ENCODE measurements at places on chromosomes 7 and 10. TPM values are rescaled to one million over a fixed set of nuclear protein-coding genes. Genes with fewer than 3 reads are reported as not detected.

The TNS3 gene
- 4.1 TPM for total RNA-seq

The VWDE gene
- total RNA-seq, result 1.6 TPM

The BMPER gene
- not detected for total RNA-seq

- peak overlapping the region; percentile 97 for H3K27ac ChIP-seq
- peaks cover 1% of the 10 kb centered on the region for H3K27me3 ChIP-seq
- H3K36me3 ChIP-seq, result peaks cover 1% of the 10 kb centered on the region
- H3K4me1 ChIP-seq, result peaks cover 74% of the 10 kb centered on the region
These were observed 83.0 kb upstream of the DUSP5 start for GRCh38 chr10:110414548-110415309.

GRCh38 chr10:69303632-69304051 is 25.3 kb downstream of the HK1 start:
- H3K4me1 ChIP-seq, result no peaks in the 10 kb centered on the region
- no peaks in the 10 kb centered on the region for H3K36me3 ChIP-seq
- peaks cover 6% of the 10 kb centered on the region for H3K27me3 ChIP-seq
- DNase-seq, result no peak
- H3K27ac ChIP-seq, result no peak overlapping the region

GRCh38 chr10:91410638-91411371 is 661 bp downstream of the HECTD2 start:
- peaks cover 4% of the 10 kb centered on the region for H3K36me3 ChIP-seq
- H3K4me1 ChIP-seq, result peaks cover 30% of the 10 kb centered on the region
- peaks cover 10% of the 10 kb centered on the region for H3K27me3 ChIP-seq

- H3K4me3 ChIP-seq, result no peak overlapping the region
- no peaks in the 10 kb centered on the region for H3K36me3 ChIP-seq
- peak overlapping the region; percentile 64 for H3K27ac ChIP-seq
- no peak for DNase-seq
- peaks cover 34% of the 10 kb centered on the region for H3K4me1 ChIP-seq
These were observed 59.0 kb downstream of the YKT6 start for GRCh38 chr7:44259547-44260457.

GRCh38 chr7:126856691-126857291 is 395.9 kb downstream of the GRM8 start:
- no peaks in the 10 kb centered on the region for H3K36me3 ChIP-seq
- no peak overlapping the region for H3K4me3 ChIP-seq
- H3K4me1 ChIP-seq, result no peaks in the 10 kb centered on the region
- H3K27ac ChIP-seq, result no peak overlapping the region

- no peak overlapping the region for H3K4me3 ChIP-seq
- no peak overlapping the region for H3K27ac ChIP-seq
- peaks cover 19% of the 10 kb centered on the region for H3K4me1 ChIP-seq
These were observed 47.2 kb downstream of the PRF1 start for GRCh38 chr10:70555371-70555770.

GRCh38 chr10:12748186-12748585 is 253.3 kb downstream of the CCDC3 start:
- H3K36me3 ChIP-seq, result no peaks in the 10 kb centered on the region
- no peak for DNase-seq
- H3K4me1 ChIP-seq, result no peaks in the 10 kb centered on the region
- H3K4me3 ChIP-seq, result no peak overlapping the region
- H3K27me3 ChIP-seq, result no peaks in the 10 kb centered on the region

DNA sequence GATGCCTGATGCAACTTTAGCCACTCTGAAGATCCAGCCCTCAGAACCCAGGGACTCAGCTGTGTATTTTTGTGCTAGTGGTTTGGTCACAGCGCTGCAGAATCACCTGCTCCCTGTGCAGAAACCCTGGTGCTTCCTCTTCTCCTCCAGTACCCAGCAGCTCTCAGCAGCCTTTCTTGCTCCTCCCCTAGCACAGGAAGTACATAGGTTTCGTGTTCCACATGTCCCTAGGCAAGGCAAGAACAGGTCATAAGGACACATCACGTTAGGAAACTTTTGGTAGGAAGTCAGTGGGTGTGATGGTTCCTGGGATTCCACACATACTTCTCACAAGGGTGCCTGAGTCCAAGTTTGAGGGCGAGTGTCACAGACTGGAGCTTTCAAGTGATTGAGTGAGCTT is 167.9 kb upstream of the PRSS1 start:
- peak overlapping the region; percentile 91 for H3K27ac ChIP-seq
- peaks cover 38% of the 10 kb centered on the region for H3K4me1 ChIP-seq
- no peaks in the 10 kb centered on the region for H3K36me3 ChIP-seq
